ENCODE measurements at places on chromosomes 1 and 21.

GRCh38 chr1:38555594-38555993 lies 304.0 kb downstream of the RRAGC start:
- DNase-seq = no peak

DNA sequence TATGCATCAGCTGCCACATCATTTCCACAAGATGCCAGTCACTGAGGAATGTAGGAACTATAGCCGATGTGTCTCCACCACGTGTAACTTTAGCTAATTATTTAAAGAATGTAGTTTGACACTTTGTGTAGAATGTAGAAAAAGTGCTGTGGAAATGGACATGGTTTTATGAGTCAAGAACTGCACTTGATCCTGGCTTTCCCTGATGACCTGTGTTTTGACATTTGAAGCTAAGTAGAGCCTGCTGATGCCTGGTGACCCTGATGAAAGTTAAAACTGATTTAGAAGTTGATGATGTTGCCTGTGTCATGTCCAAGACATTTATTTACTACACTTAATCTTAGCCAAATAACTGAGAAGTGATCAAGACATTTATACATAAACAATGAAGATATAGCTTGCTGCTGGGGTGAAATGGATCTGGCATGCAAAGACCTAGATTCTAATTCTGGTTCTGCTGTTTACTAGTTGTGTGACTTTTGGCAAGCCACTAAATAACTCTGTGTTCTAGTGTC lies 4.4 kb upstream of the OSBPL9 start:
- DNase-seq = no peak

GRCh38 chr1:156387870-156388173 lies 18.8 kb downstream of the RHBG start:
- no peak for DNase-seq

- DNase-seq = no peak
Observed at GRCh38 chr21:45076245-45076711, 1.9 kb downstream of the ADARB1 start.

DNA sequence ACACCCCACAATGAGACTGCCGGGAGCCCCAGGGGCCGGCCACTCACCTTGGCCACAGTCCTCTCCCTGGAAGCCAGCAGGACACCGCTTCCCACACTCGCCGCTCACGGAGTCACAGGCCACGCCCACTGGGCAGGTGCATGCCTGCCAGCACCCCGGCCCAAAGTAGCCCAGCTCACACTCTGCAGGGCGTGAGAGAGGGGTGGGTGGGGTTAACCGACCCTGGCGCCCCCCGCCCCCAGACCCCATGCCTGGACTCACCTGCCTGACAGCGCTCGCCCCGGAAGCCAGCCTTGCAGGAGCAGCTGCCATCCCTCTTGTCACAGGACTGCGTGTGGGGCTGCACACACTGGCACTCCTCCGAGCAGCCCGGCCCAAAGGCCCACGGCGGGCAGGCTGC lies 50.7 kb downstream of the ARHGEF16 start:
- DNase-seq = no peak

- DNase-seq = no peak
Observed at GRCh38 chr1:210709701-210710100, 381.0 kb downstream of the HHAT start.
